ENCODE measurements at places on chromosomes 6 and 20.
A peak's percentile ranks its signal among the peaks of the same experiment; 100 is the strongest.

DNA sequence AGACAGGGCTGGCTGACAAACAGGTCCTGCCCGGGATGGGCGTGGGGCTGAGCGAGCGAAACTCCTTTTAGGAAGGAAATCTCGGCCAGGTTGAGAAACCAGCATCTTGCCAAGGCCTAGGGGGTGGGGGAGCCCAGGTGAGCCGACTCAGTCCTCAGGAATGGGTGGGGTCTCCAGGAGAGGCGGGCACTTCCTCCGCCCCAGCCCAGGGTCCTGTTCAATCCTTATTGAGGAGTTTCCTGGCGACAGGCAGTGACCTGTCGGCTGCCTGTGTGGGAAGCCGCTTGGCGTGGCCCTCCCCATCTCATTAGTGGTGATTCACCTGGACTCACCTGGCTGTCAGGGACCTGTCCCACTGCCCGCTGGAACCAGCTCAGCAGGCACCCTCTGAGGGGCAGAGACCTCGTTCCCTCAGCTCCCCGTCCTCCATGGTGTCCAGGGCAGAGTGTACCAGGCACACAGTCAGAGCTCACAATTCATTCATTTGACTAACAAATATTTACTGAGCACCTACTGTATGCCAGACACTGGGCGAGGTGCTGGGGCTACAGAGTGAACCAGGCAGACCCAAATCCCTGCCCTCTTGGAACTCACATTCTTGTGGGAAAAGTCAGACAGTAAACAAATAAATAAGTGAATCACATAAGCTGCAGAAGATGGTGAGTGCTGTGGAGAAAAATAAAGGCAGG lies 51.1 kb downstream of the FGD2 start:
- DNase-seq: no peak

- no peak for DNase-seq
These were observed 11.1 kb downstream of the UBE2V1 start for GRCh38 chr20:50101887-50102286.

GRCh38 chr6:148379966-148380713 lies 37.5 kb downstream of the SASH1 start:
- no peak for DNase-seq

DNA sequence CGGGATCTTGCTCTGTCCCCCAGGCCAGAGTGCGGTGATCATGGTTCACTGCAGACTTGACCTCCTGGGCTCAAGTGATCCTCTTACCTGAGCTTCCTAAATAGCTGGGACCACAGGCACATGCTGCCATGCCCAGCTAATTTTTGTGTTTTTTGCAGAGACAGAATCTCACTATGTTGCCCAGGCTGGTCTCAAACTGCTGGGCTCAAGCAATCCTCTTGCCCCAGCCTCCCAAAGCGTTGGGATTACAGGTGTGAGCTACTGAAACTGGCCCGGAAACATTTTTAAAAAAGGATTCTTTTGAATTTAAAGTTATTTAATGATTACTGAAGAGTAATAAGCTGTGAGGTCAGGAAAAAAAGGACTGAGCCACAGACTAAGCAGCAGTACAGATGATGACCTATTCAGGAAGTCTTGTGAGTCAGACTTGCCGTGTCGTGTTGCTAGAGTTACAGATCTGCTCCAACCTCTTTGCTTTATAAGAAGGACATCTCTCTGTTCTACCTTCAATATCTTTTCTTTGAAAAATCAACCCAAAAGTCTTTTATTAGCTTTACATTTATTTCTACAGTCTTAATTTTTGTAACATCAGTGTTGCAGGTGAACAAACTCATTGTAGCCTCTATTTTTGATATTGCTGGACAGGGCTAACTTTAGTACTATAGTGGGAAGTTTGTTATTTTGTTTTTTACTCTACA lies 108.7 kb downstream of the NCOA3 start:
- peak; percentile 33 for DNase-seq

DNA sequence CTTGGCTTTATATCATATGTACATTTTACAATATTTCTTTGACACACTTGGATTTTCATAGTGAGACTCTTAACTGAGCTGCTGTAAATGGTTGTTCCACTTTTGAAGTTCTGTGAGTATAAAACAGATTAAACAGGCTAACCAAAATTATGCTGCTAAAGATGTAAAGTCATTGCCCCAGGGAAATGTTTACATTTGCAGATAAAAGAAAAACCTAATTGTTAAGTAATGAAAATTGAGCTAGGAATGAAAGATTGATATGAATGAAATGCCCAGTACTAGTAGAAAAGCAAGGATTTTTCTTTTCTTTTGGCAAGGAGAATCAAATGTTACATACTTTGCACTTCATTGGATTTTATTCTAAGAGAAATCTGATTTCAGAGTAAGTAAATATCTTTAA lies 159.4 kb downstream of the IMPG1 start:
- DNase-seq: no peak

- DNase-seq: no peak
These were observed 26.4 kb downstream of the CRISP1 start for GRCh38 chr6:49839957-49840356.

- DNase-seq: no peak
These were observed 69.9 kb downstream of the PPP1R14C start for GRCh38 chr6:150212778-150213177.

GRCh38 chr20:5177071-5177470 lies 50.3 kb downstream of the CDS2 start:
- DNase-seq: no peak

DNA sequence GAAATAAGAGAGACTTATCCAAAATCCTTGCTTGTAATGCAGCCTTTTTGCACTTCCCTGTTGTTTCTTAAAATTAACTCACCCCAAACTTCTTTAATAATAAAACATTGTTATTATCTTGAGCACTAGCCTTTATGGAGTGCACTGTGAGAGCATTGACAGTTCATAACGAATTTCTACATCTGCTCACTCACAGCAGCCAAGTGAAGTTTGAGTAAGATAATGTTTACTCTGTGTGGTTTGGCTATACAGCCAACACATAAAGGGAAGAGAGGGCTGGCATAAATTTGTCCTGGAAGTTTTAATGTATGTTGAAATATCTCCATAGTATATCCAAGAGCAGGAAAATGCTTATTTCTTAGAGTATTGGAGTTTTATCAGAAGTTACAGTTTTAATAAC lies 227.9 kb downstream of the FRK start:
- DNase-seq: no peak

DNA sequence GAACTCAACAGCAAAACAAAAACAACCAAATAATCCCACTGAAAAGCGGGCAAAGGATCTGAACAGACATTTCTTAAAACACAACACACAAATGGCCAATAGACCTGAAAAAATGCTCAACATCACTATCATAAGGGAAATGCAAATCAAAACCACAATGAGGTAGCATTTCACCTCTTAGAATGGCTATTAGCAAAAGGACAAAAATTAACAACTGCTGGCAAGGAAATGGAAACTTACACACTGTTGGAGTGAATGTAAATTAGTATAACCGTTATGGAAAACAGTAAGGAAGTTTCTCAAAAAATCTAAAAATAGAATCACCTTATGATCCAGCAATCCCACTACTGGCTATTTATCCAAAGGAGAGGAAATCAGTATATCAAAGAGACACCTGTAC lies 20.9 kb downstream of the FAM8A1 start:
- DNase-seq: peak; percentile 7

DNA sequence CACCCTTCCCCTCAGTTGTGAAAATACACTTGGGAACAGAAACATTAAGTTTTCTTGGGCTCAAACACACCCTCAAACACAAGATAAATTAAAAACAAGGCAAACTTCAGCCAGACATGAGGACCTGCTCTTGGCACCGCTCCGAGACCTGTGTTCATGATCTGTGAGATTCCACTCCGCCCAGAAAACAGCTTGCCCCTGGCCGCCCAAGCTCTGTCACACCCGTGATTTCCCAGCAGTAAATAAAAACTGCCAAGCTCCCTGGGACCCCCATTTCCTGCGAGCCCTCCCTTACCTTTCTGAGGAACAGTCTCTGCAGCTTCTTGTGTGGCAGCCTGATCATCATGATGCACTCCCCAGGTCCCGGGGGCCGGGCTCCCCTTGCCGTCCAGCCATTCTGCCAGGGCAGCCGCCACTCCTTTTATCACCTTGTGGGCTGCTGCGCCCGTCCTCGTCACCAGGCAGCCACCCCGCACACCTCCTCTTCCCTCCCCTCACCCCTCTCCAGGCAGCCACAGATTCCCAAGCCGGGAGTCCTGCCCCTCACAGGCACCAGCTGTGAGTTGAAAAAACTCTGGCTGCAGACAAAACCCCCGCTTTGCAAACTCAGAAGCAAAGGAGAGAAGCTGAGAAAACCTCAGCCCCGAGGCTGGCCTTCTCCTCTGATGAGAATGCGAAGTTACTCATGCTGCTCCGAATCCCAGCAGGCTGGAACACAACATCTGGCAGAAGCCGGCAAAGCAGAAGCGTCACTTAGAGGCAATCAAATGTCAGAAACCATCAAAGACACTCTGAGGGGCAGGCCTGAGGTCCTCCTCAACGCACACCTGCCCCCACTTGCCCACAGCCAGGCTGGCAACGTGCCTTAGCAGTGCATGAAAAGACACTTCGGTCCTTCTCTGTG lies 130.4 kb upstream of the RPS6KA2 start:
- no peak for DNase-seq

GRCh38 chr20:22617160-22617559 lies 32.8 kb upstream of the FOXA2 start:
- no peak for DNase-seq

GRCh38 chr20:15923030-15923776 lies 650.0 kb downstream of the KIF16B start:
- DNase-seq: no peak

GRCh38 chr6:63502156-63502555 lies 70.1 kb upstream of the LOC128125822 start:
- DNase-seq: no peak

GRCh38 chr20:45910670-45911485 lies 1.1 kb downstream of the PLTP start:
- peak; percentile 96 for DNase-seq

DNA sequence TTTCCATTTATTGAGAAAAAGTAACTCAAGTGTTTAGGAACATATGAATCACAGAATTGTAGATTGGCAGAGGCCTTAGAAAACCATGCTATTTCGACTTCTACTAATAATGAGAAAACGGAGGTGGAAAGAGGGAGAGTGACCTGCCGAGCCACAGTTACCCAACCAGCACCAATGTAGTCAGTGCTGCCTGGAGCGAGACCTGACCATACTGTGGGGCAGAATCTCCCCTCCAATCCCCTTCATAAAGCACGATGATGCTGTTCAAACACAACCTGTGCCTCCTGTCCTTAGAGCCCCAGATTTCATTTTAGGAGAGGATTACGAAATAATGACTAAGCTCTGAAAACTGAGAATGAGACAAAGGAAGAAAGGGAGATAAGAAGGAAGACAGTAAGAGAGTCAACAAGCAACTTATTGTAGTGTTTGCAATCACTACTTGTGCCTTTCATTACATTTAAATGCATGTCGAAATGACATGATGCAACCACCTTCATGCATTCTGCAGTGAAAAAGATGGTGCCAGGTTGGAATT lies 70.6 kb downstream of the ATXN1 start:
- no peak for DNase-seq
